Myometrial cell (primary cell): ENCODE measurements at places on chromosomes 5 and 9. TPM values are rescaled to one million over a fixed set of nuclear protein-coding genes. Genes with fewer than 3 reads are reported as not detected.

FBXO4 gene
- total RNA-seq, result 5.5 and 15.1 TPM in 2 replicates

CCDC192 gene
- total RNA-seq, result not detected in 2 replicates

TMEM252 gene
- total RNA-seq, result not detected in 2 replicates

LVRN gene
- 0.35 TPM in 1 of 2 replicates, not detected in the other for total RNA-seq

CCL21 gene
- total RNA-seq, result not detected in 2 replicates

TEK gene
- total RNA-seq, result 2.3 and 2.6 TPM in 2 replicates

WDR38 gene
- not detected in 2 replicates for total RNA-seq

TMEM174 gene
- not detected in 2 replicates for total RNA-seq

SPAG8 gene
- total RNA-seq, result 0.53 and 1.2 TPM in 2 replicates

SLIT3 gene
- total RNA-seq, result not detected in 2 replicates

DOLPP1 gene
- total RNA-seq, result 12.7 and 13.5 TPM in 2 replicates

ANKRD34B gene
- total RNA-seq, result not detected in 2 replicates

CDC25C gene
- total RNA-seq, result 23.9 and 24.3 TPM in 2 replicates

SHOC1 gene
- total RNA-seq, result under 0.01 TPM in 2 replicates

SPINK6 gene
- 1.1 TPM in 1 of 2 replicates, not detected in the other for total RNA-seq

ADRA1B gene
- under 0.01 TPM in 1 of 2 replicates, not detected in the other for total RNA-seq

LCN9 gene
- total RNA-seq, result not detected in 2 replicates

ANKRD18B gene
- 0.71 and 2.0 TPM in 2 replicates for total RNA-seq

DPYSL3 gene
- 83.6 and 86.5 TPM in 2 replicates for total RNA-seq

PCDHB12 gene
- not detected in 2 replicates for total RNA-seq

GABBR2 gene
- 2.6 and 5.5 TPM in 2 replicates for total RNA-seq

CMBL gene
- total RNA-seq, result 8.6 and 10.3 TPM in 2 replicates

PCDHB1 gene
- not detected in 2 replicates for total RNA-seq

NNT gene
- 30.3 and 34.0 TPM in 2 replicates for total RNA-seq

ZNF366 gene
- not detected in 2 replicates for total RNA-seq

TMOD1 gene
- total RNA-seq, result 1.7 TPM in 1 of 2 replicates, not detected in the other

PTGDS gene
- 16.1 and 28.3 TPM in 2 replicates for total RNA-seq

CARD9 gene
- 6.7 and 8.1 TPM in 2 replicates for total RNA-seq

LOX gene
- 73.8 and 87.9 TPM in 2 replicates for total RNA-seq

PTGES gene
- total RNA-seq, result 4.4 and 4.9 TPM in 2 replicates

IFNK gene
- not detected in 2 replicates for total RNA-seq

CFAP157 gene
- not detected in 2 replicates for total RNA-seq

SPINK5 gene
- not detected in 2 replicates for total RNA-seq

SCGB3A2 gene
- not detected in 2 replicates for total RNA-seq

SH3TC2 gene
- total RNA-seq, result 1.2 and 1.4 TPM in 2 replicates

CBY3 gene
- total RNA-seq, result not detected in 2 replicates

PCDHGA11 gene
- 5.3 and 8.4 TPM in 2 replicates for total RNA-seq

INSL4 gene
- total RNA-seq, result not detected in 2 replicates

IGIP gene
- 2.3 and 3.7 TPM in 2 replicates for total RNA-seq

MCTP1 gene
- 7.2 and 8.3 TPM in 2 replicates for total RNA-seq

PCDHGA5 gene
- total RNA-seq, result 0.29 and 0.89 TPM in 2 replicates

KIAA1958 gene
- total RNA-seq, result 0.29 and 0.53 TPM in 2 replicates

NACC2 gene
- total RNA-seq, result 23.6 and 25.1 TPM in 2 replicates

SV2C gene
- not detected in 2 replicates for total RNA-seq

C9orf50 gene
- not detected in 2 replicates for total RNA-seq

C1QTNF3 gene
- 0.18 and 2.0 TPM in 2 replicates for total RNA-seq

SPATA31A7 gene
- total RNA-seq, result not detected in 2 replicates

IRX2 gene
- total RNA-seq, result 0.18 and 1.4 TPM in 2 replicates

PRSS3 gene
- total RNA-seq, result 50.3 and 60.5 TPM in 2 replicates

PCDHGA9 gene
- total RNA-seq, result 0.86 and 1.9 TPM in 2 replicates

PRDM12 gene
- total RNA-seq, result not detected in 2 replicates

NPDC1 gene
- total RNA-seq, result 24.2 and 27.3 TPM in 2 replicates

EDIL3 gene
- 6.0 and 6.1 TPM in 2 replicates for total RNA-seq

ANXA2R gene
- total RNA-seq, result 0.53 TPM in 1 of 2 replicates, not detected in the other

CCL27 gene
- 0.58 TPM in 1 of 2 replicates, not detected in the other for total RNA-seq

GPX3 gene
- total RNA-seq, result 2.7 and 10.1 TPM in 2 replicates
